CD4-positive, alpha-beta T cell treated with Interferon alpha-2 for 1 hour (primary cell): ENCODE measurements at places on chromosomes 7 and 10.

- DNase-seq = no peak
Observed at GRCh38 chr10:59337201-59337652, 25.1 kb downstream of the FAM13C start.

- no peak for DNase-seq
Observed at GRCh38 chr7:41573015-41573414, 129.9 kb downstream of the INHBA start.

GRCh38 chr7:107982918-107983389, 20.0 kb downstream of the LAMB1 start:
- DNase-seq = no peak

DNA sequence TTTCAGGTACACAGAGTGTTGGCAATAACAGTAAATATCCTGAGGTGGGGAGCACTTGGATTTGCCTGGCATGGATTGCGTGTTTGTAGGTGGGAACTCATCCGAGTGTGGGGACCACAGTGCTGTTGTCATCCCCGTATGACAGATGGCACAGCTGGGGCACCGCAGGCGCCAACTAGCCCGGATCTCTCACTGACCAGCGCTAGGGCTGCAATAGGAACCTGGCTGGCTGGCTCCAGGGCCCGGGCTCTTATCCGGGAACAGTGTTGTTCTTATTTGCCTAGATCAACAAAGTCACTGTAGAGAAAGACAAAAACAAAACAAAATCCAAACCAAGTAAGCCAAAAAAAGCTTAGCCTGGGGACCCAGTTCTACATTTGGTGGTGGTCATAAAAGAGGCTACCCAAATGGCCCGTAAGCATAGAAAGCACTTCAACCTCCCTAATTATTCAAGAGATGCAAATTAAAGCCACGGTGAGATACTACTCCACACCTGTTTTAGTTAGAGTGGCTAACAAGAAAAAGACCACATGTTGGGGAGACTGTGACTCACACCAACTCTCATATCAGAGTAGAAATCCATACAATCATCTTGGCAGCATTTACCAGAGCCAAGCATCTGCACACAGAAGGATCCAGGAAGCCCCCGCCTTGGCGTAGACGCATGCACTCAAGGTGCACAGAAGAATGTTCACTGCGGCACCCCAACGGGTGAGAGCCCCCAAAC, 27.2 kb upstream of the PFKFB3 start:
- DNase-seq = no peak

GRCh38 chr7:47730142-47730541, 148.2 kb upstream of the TNS3 start:
- DNase-seq = no peak
